A549 treated with GW870086 at 1 μM for 4 hours (cell line): ENCODE measurements at places on chromosomes 1 and 21. TPM values are rescaled to one million over a fixed set of nuclear protein-coding genes. Genes with fewer than 3 reads are reported as not detected.

AMY1B gene
- not detected in 5 replicates for total RNA-seq

PBX1 gene
- 13.3 to 17.2 TPM (median 14.6 TPM) in 5 replicates for total RNA-seq

L1TD1 gene
- total RNA-seq, result not detected in 5 replicates

RGS8 gene
- total RNA-seq, result not detected in 5 replicates

TAS1R1 gene
- not detected in 5 replicates for total RNA-seq

NT5C1A gene
- not detected in 5 replicates for total RNA-seq

MPL gene
- 0.07 to 0.30 TPM in 2 of 5 replicates, not detected in the others for total RNA-seq

ELK4 gene
- total RNA-seq, result 6.0 to 7.2 TPM (median 6.4 TPM) in 5 replicates

SPRR2E gene
- total RNA-seq, result not detected in 5 replicates

TACSTD2 gene
- total RNA-seq, result not detected in 5 replicates

AUNIP gene
- 6.7 to 7.9 TPM (median 7.5 TPM) in 5 replicates for total RNA-seq

PRAMEF27 gene
- total RNA-seq, result not detected in 5 replicates

RORC gene
- 0.03 to 0.08 TPM (median 0.06 TPM) in 3 of 5 replicates, not detected in the others for total RNA-seq

PCP4 gene
- total RNA-seq, result not detected in 5 replicates

NSUN4 gene
- total RNA-seq, result 12.4 to 13.6 TPM (median 12.9 TPM) in 5 replicates

RSBN1 gene
- 3.4 to 4.6 TPM (median 3.6 TPM) in 5 replicates for total RNA-seq

FAM43B gene
- total RNA-seq, result 2.9 to 4.4 TPM (median 4.0 TPM) in 5 replicates

OR2T35 gene
- not detected in 5 replicates for total RNA-seq

LCE1F gene
- total RNA-seq, result not detected in 5 replicates

MAP3K21 gene
- total RNA-seq, result 6.8 to 10.5 TPM (median 9.5 TPM) in 5 replicates

S100A7 gene
- total RNA-seq, result not detected in 5 replicates

CORT gene
- 0.16 to 0.19 TPM in 2 of 5 replicates, not detected in the others for total RNA-seq

SPRR1A gene
- total RNA-seq, result not detected in 5 replicates
